ENCODE measurements at places on chromosomes 2 and 18.
A peak's percentile ranks its signal among the peaks of the same experiment; 100 is the strongest.

DNA sequence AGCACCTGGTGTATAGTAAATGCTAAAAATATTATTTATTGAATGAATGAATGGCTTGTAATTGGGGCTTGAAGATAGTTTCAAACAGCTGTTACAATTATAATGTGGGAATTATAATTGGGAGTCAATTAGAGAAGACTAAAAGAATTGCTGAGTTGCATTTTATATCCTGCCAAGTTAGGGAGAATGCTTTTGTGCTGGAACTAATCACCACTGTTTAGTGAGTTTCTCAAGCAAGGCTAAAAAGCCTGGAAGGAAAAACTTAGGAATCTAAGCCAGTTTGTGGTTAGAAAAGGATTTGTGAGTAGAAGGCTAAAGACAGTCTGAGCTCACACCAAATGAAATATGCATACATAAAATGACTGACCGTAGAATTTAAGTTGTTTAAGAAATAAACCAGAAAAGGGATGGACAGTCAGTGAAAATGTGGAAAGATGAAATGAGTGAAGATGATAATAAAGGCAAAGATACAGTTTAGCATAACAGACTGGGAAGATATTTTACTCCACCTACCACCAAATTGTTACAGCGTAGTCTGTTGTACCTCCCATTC lies 647.7 kb upstream of the FSHR start:
- peak; percentile 7 for DNase-seq

DNA sequence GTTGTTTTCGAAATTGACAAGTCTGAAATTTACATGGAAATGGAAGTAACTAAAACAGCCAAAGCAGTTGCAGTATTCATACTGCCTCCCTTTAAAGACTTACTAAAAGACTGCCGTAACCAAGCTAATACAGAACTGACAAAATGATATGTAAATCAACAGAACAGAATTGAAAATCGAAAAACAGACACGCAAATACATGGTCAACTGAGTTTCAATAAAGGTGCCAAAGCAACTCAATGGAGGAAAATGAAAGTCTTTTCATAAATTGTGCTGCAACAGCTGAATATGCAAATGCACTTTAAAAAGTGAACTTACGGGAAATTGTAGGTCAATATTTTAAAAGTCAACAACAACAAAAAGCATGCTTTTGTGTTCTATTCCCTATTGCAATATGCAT lies 34.2 kb downstream of the TMEM131 start:
- DNase-seq, result no peak

DNA sequence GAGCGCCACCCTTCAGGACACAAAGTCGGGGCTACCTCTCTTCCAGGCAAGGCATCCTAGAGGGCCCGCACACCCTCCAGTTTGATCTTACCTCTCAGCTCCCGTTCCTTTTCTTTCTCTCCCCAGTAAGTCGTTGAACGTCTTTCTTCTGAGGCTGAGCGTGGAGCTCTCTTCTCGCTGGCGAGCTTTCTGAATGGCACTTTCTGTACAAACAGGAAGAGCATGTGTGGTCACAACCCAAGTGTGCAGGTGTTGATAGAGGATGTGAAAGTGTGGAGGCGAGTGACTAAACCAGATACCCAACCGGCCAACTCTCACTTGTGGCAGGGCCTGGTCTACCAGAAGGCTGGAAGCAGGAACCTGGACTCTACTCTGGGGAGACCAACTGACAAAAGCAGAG lies at the start of gene AFF3:
AFF3 (minus strand) TSS at position 198 of the 400 bp plus-strand sequence. CDS start 38,136 bp downstream, outside the sequence.
- DNase-seq, result no peak

GRCh38 chr18:3093624-3094337 lies 80.8 kb upstream of the LPIN2 start:
- no peak for DNase-seq

DNA sequence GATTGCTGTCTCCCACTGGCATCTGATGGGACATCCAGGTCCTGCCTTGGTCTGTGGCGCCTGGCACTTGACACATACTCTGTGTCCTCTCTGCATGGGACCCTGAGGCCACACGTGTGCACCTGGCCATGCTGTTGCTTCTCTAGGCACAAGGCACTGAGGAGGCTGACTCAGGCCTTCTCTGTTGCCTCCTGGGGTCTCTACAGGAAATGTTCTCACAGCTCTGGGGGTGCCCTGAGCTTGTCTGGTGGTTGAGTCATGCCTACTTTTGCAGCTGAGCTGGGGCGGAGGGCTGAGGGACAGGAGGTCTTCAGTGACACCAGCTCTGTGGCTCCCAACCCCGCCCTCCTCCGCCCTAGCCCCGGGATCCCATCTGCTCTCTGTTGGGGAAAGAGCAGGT lies 207.0 kb upstream of the HS6ST1 start:
- DNase-seq, result peak; percentile 49

DNA sequence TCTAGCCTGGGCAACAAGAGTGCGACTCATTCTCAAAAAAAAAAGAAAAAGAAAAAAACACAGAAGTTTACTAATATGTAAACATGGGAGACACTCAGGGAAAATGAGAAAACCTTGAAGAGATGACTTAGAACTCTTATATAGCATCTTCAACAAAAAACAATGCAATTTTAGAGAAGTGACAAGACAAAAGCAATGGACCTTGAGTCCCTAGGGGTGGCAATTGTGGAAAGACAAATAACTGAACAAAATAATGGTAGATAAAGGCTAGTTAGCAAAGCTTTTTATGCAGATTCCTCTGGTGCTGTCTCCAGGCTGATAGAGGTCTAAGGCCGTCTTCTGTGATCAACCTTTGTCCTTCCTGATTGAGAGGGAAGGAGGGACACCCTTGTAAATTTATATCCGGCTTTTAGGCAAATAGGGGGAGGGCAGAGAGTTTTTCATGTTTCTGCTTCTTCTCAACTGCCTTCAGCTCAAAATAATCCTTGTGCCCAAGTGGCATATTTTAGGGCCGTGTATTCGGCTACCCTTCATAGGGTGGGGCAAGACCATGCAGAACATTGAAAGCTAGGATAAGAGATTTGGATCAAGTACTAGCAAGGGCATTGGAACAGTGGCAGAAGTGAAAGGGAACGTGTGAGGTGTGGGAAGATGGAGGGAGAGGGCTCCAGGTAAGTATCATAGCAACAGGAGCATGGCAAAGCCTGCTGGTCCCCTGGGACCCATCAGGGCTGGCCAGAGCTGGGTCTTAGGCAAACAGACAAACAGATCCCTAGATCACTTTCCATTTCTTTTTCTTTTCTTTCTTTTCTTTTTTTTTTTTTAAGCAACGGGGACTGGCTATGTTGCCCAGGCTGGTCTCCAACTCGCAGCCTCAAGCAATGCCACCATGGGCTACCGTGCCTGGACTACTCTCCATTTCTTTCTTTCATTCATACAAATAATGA lies 116.2 kb upstream of the STPG4 start:
- DNase-seq, result no peak

DNA sequence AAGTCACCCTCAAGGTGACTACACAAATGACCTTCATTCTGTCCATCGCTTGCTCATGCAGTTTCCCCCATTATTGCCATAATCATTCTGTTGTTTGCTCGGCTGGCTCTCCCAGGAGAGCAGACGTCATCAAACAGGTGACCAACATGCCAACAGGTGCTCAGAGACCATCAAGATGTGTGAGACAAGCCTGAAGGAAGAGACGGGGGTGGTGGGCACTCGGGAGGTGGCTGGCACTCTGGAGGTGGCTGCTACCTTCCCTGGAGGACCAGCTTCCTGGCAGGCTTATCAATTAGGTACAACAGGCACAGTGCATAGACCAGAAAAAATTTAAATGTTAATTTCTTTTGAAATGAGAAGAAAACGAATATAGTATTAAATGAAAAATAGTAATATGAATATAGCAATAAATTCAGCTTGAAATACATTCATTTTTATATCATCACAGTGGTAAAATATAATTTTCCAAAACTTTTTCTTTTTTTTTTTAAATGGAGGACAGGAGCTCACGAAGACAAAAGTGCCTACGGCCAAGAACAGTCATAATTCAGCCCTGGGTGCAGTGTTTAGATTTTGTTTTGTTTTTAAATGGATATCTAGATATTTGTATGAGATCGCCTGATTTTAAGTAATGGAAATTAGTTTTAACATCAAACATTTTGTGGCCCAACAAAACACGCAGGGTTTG lies 16.9 kb upstream of the HAAO start:
- no peak for DNase-seq

DNA sequence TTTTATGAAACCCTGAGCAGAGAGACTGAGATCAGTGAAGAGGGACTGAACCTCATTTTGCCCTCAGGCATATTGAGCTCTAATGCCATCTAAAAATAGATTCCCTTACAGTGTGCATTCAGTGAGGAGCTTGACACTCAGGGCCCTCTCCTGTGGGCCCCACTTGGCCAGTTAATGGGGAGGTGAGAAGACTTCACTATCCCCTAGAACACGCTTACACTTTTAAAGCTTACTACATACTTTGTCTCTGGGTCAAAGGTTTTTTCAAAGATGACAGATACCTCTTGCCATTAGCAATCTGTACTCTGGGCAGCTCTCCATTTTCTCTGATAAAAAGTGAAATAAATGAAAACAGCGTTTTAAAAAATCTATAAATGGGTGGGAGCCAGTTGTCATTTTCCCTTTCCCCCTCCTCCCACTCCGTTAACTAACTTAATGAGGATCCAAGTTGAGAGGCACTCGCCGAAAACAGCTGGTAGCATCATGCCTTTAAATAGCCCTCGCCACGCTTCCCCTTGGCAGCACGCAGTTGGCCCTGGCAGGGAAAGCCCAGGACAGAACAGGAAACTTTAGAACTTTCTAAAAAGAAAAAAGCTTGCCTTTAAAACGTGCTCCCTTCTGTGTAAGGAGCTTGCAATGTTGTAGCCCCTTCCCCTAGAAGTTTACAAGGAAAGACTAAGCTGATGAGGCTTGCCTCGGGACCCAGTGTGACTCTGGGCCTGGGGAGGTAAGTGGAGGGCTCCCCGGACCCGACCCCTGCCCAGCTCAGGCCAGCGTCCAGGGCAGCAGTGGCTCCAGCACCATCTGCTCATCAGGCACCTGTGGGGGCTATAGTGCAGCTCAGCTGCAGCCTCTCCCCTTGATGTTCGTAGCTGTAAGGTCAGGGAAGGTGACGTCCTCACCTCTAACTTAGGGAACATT lies 58.8 kb upstream of the FOSL2 start:
- DNase-seq, result no peak

DNA sequence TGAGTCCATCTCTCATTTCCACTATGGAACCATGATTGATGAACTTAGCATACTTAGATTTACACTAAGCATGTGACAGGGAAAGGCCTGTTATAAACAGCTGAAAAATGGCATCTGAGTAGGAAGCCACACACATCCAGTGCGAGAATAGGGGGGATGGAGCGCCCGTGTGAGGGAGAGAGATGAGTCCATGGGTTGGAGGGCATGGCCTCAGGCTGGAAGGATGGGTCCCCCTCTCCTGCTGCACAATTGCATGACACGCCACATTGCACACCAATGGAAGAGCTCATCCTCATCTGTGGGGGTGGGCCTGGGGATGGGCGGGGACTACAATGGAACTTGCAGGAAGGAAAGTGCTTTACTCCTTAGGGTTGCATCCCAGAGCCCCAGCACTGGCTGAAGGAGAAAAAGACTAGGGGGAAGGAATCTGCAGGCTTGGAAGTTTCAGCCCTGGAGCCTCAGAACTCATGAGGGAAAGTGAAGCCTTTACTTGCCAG lies 46.4 kb upstream of the CXCR4 start:
- no peak for DNase-seq

GRCh38 chr2:112915300-112916144 lies 4.6 kb downstream of the IL37 start:
- DNase-seq, result no peak

GRCh38 chr2:174153757-174154680 lies 94.3 kb downstream of the OLA1 start:
- peak; percentile 32 for DNase-seq

DNA sequence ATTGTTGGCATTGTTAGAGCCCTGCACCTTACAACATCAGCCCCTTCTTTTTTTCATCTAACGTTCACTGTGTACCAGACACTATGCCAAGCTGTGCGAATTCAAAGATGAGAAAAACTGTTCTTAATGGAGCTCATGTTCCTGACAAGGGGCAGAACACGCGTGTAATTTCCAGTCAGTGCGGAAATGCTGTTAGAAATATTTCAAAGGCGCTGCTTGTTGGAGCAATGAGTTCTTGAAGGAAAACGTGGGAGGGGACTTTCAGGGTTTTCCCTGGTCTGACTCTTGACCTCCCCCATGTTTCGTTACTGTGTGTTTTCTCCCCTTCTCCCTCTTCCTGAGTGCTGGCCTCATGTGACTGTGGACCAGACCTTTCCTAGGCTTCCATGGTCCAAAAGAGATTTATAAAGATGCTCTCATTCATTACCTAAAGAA lies 1.5 kb downstream of the MTHFD2 start:
- no peak for DNase-seq

DNA sequence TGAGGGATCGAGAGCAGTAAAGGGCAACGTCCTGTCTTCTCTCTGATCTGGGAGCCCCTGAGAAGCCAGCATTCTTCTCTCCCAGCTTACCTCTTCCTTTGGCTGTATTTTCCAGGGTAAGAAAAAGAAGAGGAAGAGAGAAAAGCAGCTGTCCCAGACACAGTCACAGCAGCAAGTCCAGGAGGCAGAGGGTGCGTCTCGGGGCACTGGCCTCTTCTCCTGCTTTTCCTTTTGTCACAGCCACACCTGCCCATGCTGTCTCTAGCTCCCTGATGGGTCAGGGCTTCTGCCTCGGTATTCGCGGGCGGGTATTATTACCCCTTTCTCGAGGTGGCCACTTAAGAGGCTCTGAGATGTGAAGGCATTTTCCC lies 20.3 kb downstream of the TGOLN2 start:
- no peak for DNase-seq

DNA sequence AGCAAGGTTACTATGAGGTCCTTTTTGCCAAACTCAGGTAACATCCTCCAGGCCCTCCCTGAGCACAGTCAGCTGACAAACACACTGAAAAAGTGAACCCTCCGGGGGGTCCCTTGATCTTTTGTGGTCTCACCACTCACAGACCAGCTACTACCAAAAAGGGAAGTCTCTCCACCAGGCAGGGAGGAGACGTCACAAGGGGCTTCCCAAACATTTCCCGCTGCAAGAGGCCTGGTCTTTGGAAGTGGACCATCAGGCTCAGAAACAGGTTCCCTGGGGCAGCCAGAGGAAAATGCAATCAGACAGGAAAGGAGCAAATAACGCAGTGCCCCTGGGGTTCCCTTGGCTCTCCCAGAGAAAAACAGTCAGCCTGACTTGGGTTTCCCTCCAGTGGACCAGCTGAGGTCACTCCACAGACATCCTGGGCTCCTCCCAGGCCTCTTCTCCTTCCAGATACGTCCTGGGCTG lies 38.7 kb upstream of the POMC start:
- no peak for DNase-seq

DNA sequence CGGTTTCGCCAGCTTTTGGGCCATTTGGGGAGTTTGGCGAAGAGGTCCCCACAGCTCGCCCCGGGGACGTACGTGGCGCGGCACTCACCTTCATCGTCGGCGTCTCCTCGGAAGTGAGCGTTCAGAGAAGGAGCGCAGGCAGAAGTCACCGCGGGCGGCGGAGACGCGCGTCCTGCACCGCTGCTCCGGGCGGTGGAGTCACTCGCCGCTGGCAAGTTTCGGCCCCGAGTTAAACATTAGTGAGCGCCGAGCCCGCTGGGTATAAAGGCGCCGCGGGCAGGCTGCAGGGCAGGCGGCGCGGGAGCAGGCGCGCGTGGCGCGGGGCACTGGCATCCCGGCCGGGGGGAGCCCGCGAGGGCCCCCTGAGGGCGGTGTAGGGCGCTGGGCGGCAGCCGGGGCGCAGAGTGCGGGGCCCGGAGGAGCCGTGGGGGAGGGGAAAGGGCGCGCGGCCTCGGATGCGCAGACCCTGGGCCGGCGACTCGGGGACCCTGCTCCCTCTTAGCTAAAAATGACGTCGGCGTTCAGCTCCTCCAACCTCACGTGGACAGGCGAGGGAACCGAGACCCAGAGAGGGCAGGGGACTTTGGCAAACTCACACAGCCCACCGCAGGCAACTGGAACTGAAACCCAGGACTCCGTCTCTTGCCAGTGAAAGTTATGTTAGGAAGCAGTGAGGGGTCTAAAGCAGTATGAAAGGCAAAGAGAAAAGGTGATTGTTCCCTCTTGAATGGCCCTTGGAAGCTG lies at the start of gene DPP4:
DPP4 (minus strand) TSS at position 328 of the 744 bp plus-strand sequence; CDS start at position 94, 234 bp downstream.
- DNase-seq, result no peak
